ENCODE measurements at places on chromosomes 6 and 20.

GRCh38 chr6:150001295-150002008 lies 23.9 kb downstream of the RAET1L start:
- no peak for DNase-seq

- DNase-seq, result peak; percentile 51
Measured at GRCh38 chr20:63752411-63753101, 13.0 kb downstream of the SLC2A4RG start.

DNA sequence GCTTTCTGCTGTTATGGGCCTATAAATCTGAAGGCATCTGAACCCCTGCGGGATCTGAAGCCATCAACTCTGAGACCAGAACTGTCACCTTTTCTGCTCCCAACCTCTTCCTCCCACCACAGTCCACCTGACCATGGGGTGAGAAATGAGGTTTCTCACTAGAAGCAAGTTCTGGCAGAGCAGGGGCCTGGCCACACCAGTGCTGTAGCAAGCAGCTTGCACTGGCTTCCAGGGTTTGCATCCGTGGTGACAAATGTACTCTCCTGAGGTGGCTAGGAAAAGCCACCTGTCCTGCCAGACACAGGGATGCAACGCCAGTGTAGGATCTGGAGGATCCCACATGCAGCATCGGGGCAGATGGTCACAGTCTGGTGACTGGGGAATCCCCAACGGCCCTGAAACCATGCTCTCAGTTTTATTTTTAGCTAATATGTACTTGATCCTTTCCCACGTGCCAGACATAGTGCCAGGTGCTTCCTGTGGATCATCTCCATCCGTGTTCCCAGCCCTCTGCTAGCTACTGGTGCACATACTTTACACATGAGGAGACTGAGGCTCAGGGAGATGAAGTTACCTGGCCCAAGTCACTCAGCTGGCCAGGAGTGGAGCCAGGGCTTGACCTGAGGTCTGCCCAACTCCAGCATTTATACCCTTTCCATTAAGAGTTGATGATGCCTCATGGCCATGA lies 122.1 kb upstream of the SPACA1 start:
- no peak for DNase-seq

DNA sequence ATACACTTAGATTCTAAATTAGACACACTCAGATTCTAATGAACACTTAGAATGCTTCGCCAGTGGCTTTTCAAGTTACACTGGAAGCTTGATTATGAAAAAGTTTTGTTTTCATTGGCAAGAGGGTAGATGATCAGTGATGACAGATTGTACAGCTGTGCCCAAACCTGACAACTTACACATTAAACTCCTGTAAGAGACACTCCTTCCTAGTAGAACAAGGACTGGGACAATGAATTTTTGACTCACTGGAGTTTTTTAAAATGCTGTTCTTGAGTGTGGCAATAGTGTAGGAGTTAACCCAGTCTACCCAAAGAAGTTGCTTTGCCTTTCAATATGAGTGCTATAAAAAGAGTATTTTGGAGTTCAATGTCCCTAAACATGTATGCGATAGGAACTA lies 140.8 kb downstream of the SLC16A10 start:
- DNase-seq, result no peak

GRCh38 chr6:108174371-108175175 lies 8.8 kb downstream of the NR2E1 start:
- peak; percentile 16 for DNase-seq

GRCh38 chr6:37369321-37370201 lies 15.8 kb downstream of the RNF8 start:
- no peak for DNase-seq

GRCh38 chr6:166509193-166509592 lies 77.3 kb downstream of the RAMACL start:
- no peak for DNase-seq

DNA sequence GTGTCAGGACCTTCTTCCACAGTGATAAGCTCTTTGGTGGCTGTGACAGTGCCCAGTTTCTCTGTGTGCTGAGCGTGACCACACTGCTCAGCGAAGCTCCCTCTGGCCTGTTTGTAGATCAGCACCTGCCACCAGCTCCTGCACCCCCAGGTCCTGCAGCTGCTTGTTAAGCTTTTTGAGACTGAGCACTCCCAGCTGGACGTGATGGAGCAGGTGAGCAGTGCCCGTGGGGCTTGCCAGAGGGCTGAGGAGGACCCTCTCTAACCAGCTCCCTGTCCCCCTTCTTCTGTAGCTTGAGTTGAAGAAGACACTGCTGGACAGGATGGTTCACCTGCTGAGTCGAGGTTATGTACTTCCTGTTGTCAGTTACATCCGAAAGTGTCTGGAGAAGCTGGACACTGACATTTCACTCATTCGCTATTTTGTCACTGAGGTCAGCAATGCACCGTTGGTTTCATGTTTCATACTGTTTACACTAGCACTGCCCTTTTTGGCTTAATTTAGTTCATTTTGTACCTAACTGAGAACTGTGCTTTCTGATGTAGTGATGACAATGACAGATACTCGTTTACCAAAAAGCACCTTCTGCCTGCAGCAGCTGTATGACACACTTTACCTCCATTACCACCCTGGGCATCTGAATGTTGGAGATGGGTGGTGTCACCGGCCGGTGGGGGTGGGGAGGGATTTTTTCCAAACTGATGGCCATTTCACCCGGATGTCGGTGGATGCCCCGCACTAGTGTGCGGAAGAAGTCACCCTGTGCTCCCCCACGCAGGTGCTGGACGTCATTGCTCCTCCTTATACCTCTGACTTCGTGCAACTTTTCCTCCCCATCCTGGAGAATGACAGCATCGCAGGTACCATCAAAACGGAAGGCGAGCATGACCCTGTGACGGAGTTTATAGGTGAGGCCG lies 12.5 kb downstream of the NELFCD start:
- DNase-seq, result no peak

GRCh38 chr6:166436195-166437139 lies 53.7 kb upstream of the MPC1 start:
- peak; percentile 48 for DNase-seq
